ENCODE measurements at places on chromosomes 11 and 22.

DNA sequence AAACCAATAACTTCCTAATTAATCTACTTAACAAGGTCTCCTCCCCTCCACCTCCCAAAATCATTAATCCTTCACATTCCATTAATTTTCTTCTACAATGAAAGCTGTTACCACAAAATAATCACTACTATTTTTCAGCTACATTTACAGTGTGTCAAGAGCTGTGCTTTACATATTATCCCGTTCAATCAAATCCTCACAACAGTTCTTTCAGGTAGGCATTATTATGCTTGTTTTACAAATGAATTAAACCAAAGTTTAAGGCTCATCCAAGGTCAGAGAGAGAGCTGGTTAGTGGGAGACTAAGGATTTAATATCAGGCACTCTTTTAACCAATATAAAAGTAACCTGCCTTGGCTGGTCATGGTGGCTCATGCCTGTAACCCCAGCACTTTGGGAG is 107.4 kb downstream of the SIK3 start:
- DNase-seq = no peak

DNA sequence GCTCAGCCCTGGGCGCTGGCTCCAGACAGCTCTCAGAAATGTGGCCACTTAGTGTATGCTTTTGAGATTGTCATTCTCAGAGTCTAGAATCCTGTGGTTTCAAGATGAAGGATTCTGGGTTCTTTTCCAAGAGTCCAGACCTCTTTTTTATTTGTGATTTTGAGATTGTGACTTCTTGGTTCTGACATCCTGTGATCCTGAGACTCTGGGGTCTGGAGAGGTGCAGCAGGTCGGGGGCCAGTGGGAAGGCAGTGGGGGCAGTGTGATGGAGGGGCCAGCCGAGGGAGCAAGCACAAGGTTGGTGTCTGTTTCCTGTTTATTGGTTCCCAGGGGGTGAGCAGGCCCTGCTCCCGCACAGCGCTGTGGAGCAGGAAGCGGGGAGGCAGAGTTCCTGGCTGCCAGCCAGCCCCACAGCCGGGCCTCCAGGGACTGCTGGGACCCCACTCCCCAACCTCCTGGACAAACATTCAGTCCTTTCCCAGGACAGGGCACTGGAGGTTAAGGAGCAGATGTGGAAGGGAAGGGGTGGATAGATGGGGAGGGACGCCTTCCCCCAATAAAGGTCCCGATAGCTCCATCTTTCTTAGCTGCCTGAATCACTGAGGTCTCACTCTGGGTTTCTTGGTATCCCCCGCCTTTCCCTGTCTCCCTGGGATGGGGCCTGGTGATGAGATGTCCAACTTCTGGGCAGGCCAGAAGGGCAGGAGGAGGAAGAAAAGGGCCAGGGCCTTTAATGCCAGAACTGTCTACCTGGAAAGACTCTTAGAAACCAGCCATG is 13.7 kb downstream of the ARHGEF17 start:
- no peak for DNase-seq

DNA sequence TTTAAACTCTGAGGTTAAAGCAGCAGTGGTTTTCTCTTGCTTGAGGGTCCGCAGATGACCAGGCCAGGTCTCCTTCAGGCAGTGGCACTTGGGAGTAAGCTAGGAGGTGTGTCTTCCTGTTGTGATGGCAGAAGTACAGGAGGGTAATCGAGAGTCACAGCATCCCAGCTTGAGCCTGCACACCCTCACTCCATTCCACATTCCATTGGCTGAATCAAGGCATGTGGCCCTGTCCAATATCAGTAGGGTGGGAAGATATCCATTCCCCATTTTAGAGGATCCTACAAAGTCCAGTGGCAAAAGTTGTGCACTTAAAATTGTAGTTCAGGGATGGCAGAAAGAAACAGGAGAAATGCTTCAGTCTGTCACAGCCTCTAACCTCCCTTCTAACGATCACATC is 23.3 kb downstream of the OSBP2 start:
- no peak for DNase-seq

GRCh38 chr11:42407341-42407740 is 904.5 kb upstream of the API5 start:
- no peak for DNase-seq

GRCh38 chr22:44729391-44730021 is 22.9 kb upstream of the ARHGAP8 start:
- peak; percentile 57 for DNase-seq

DNA sequence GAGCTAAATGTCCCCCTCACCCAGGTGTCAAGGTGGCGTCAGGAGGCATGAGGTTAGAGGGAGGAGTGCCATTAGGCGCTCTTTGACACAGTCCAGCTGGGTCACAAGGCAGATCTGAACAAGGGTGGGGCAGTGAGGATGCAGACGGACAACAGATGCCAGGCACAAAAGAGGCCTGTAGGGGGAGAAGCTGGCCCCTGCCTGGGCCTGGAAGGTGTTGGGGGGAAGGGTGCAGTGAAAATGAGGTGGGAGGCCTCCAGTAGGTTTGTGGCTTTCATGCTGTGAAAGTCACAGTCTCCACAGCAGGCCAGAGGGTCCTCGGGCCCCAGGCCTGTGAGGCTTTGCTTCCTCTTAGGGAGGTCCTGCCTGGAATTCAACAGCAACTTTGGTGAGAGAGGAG is 85.0 kb upstream of the PLET1 start:
- peak; percentile 53 for DNase-seq

GRCh38 chr11:34205326-34206035 is 100.1 kb downstream of the NAT10 start:
- DNase-seq = no peak

- DNase-seq = no peak
These were observed 90.5 kb downstream of the UBASH3B start for GRCh38 chr11:122746050-122746478.
